ENCODE measurements at places on chromosomes 6 and 20.

- no peak for DNase-seq
Measured at GRCh38 chr6:137309078-137309762, 90.0 kb upstream of the IFNGR1 start.

- no peak for DNase-seq
Measured at GRCh38 chr6:26342106-26343004, 22.6 kb upstream of the BTN3A2 start.

GRCh38 chr6:43830775-43831174 lies 60.8 kb downstream of the VEGFA start:
- DNase-seq = no peak

DNA sequence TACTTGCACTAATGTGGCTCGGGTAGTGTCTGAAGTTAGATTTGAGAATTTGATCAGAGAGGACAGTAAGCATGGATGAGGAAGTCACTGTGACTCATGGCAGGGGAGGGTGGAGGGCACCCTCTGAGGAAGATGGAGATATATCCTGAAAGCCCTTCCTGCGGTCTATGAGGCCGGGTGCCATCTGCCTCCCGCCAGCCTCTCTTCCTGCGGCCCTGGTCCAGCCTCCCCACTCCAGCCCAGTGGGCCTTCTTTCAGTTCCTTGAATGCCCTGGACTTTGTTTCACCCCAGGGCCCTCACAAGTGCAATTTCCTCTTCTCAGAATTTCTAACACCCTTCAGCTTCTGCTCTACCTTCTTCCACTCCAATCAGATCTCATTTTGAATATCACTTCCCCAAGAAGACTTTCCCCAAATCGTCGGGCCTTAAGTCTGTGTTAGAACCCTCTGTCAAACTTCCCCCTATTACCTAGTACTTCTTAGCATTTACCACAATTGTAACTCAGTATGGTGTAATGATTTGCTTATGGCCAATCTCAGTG lies 20.2 kb upstream of the TNFAIP3 start:
- DNase-seq = no peak

GRCh38 chr6:130518588-130518987 lies 152.8 kb downstream of the TMEM200A start:
- DNase-seq = no peak

- DNase-seq = no peak
Measured at GRCh38 chr6:119060255-119060907, 18.1 kb downstream of the FAM184A start.

- no peak for DNase-seq
Measured at GRCh38 chr20:45826381-45827019, 612 bp downstream of the TNNC2 start.

DNA sequence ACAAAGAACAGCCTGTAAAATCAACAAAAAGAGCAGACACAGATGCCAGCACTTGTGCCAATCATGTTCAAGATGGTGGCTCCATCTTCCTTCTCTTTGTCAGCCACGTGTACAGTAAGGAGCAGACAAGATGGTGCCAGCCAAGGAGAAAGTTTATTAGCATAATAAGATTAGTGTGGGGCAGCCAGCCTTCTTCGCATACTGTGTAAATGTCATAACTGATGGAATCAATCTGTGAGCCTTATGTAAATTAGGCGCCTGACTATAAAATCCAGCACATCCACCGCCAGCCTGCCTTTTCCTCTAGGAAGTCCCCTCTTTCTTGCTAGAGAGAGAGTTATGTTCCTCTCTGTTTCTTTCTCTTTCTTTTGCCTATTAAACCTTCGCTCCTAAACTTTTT lies 99.7 kb upstream of the RALGAPA2 start:
- no peak for DNase-seq

- no peak for DNase-seq
Measured at GRCh38 chr20:57539889-57540288, 14.9 kb upstream of the CTCFL start.

DNA sequence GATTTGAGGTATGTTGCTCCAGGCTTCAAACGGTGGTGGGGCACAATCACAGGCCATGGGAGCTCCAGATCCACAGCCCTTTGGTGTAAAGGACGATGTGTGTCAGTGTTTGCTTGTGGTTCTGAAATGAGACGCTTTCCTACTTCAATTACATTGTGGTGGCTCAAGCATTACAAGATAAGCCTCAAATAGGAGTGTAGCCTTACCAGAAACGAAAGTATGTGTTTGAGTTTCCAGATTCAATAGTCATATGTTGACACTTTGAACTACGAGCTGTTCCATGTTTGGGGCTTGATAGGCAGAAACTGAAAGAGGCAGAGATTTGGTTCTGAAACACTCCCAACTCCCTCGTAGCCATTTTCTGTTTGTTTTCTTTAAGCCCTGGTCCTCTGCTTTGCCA lies 187.1 kb downstream of the MYLK4 start:
- no peak for DNase-seq

DNA sequence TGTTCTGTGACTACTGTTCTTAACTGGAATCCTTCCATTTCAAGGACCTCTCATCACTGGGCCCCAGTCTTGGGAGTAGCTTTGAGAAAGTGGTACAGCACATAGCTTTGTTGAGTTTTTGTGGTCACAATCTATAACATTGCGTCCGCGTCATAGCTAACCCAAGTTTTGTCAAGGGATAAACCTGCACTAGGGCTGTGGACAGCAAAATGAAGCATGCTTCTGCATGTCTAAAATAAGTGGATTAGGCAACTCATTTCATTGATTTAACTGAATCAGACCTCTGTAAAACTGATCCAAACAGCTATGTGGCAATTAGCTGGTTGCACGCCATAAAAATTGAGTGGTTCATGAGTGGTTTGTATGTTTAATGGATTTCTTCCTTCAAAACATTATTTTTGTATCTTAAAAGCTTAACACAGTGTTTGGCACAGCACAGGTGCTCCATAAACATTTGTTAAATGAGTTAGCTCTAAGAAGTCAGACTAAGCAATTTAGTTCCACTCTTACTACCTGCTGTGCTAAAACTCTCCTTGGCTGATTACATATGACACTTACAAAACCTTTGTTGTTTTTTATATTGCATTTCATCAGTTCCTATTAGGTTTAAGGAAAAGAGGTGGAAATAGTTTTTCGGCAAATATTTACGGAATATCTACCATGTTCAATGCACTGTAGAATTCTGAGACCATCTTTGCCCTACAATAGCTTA lies 160.3 kb upstream of the ATXN1 start:
- DNase-seq = no peak

- DNase-seq = no peak
Measured at GRCh38 chr6:153162172-153162571, 31.1 kb upstream of the RGS17 start.

DNA sequence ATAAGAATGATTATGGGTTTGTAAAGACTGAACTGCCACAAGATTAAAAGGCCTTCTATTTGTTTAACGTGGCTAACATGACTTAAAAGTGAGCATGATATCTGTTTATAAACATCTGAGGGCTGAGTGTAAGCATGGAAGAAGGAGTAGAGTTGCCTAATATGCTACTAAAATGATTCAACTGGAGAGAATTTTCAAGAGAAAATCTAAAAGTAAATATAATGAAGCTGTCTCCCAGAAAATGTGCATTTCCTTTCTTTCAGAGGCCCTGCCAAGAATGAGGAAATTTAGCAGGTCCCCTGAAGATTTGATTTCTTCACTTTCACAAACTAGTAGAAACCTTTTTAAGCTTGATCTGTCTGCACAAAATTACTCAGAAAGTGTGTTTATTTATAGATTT lies 4.2 kb upstream of the EYA4 start:
- no peak for DNase-seq

DNA sequence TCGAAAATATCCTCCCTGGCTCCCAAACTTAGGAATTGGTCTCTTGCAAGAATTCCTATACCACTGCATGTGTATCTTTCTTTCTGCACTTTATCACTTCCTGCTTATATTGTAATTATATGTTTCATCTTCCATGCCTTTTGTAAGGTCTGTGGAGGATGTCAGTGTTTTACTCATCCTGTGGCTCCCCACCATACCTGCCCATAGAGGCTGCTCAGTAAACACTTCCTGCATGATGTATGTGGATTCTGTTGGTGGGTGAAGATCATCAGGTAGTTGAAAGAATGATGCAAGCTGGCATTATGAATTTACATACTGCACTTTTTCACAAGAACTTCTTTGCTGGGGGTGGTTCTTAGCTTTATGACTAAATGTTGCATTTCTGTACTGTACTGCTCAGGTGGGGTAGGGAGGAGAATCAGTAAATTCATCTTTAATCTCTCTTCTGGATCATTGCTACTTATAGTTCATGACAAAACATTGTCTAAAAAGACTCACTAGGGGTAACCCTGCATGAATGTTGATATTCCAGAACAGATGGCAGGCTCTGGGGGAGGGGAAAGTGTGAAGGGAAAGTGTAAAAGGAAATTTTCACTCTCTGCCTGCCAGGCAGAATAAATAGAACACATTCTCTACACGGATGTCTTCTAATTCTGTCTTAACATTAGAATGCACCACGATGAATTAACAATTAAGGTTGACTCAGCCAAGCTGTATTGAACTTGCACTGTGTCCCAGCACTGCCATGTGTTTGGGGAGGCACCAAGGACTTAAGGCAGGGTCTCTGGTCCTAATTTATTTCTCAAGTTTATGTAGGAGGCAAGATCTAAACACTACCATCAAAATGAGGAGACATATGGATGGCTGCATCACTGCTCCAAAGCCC lies 36.0 kb upstream of the KLHL31 start:
- DNase-seq = no peak

GRCh38 chr6:6616656-6617055 lies 28.1 kb downstream of the LY86 start:
- no peak for DNase-seq

GRCh38 chr6:1015825-1016224 lies 296.1 kb upstream of the FOXQ1 start:
- DNase-seq = no peak

GRCh38 chr6:166476634-166477215 lies 94.0 kb upstream of the MPC1 start:
- no peak for DNase-seq

DNA sequence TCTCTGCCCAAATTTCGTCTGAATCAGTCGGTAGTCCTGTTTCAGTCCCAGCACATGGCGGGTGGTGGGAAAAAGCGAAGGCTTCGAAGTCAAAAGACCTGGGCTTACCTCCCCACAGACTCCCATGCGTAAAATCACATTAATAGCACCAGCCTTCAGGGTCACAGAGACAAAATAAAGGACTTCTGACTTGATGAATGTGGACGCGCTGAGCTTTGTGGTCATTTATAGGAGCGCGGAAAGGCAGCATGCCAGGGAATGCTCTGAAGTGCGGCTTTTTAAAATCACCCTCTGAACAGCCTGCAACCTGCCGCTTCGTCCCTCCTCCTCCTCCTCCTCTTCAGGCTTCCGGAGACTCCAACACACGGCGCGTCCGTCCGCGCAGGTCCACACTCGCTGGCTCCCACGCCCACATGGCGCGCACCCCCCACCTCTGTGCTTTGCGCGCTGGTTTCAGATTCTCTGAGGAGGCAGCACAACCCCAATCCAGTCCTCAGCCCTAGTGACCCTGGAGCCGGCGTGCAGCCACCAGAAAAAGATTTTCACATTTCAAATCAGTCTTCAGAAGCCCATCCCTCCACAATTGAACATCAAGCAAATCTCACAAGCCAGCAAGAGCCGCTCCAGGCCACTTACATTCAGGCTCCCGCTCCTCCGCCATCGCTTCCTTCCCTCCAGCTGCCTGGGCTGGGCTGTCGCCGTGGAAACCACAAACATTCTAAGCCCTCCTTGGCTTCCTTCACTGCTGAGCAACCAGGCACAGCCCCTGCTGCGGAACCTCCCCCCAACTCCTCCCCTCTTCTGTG lies at the start of gene C6orf118:
Gene C6orf118, minus strand, starts transcription at position 680 of the 806 bp plus-strand sequence. Its CDS starts 19 bp downstream, at position 661.
- peak; percentile 36 for DNase-seq

- no peak for DNase-seq
Measured at GRCh38 chr20:33009214-33010132, 2.0 kb downstream of the BPIFB2 start.

GRCh38 chr6:72769459-72770125 lies 147.7 kb downstream of the KCNQ5 start:
- DNase-seq = no peak

DNA sequence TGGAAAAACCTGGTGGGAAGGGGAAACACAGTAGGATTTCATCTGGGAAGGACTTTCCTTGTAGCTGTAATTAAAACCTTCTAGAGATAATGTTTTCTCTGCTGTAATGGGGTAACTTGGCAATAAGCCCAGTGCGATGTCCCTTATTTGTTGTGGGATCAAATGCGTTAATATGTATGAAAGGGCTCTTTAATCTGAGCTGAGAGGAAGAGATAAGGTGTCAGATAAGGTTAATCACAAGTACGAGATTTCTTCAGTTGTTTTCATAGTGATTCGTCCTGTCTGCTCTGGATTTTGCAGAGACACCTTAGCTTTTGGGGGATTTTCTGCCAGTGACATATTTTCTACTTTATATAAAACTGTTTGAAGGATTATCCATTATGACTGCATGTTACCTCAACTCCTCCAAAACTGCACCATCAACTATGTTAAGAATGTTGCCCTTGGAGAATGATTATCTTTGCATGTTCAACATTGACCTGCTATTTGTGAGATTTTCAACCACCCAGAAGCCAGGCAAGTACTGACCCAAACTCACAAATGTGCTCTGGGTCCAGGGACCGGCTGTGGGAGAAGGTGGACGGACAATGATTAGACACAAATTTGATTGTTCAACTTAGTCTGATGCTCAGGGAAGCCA lies 21.2 kb upstream of the ELOVL5 start:
- no peak for DNase-seq

DNA sequence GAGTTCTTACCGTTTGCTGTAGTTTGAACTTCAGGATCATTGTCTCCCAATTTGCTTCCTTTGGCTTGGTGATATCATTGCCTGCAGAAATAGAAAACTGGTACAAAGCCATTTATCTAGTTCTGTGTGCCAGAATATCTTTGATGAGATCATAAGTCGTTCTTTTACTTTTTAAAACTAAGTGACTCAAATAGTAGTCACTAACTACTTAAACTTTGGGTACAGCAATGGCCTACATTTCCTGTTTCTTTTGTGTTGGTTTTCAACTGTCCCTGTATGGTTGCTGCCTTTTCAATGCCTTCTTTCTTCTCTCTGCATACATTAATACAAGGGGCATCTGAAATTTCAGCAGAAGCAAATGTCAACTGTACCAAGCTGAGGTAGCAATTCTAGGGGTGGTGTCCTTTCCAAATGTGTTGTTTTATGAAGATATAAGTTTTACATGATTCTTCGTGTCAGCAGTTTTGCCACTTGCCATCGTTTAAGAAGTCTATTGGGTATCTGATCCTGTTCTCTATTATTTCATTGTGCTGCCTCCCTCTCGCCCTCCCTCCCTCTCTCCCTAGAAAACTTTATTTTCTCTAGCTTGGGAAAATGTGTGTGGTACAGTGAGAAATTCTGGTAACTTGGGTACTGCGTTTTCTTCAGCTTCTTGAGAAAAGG lies 238.5 kb downstream of the FARS2 start:
- DNase-seq = no peak

- no peak for DNase-seq
Measured at GRCh38 chr6:137342607-137343190, 123.5 kb upstream of the IFNGR1 start.

Measured in NCI-H1417 treated with DMSO at 0.1 percent for 48 hours (cell line).